ENCODE measurements at places on chromosomes 4 and X. TPM values are rescaled to one million over a fixed set of nuclear protein-coding genes. Genes with fewer than 3 reads are reported as not detected.

DNA sequence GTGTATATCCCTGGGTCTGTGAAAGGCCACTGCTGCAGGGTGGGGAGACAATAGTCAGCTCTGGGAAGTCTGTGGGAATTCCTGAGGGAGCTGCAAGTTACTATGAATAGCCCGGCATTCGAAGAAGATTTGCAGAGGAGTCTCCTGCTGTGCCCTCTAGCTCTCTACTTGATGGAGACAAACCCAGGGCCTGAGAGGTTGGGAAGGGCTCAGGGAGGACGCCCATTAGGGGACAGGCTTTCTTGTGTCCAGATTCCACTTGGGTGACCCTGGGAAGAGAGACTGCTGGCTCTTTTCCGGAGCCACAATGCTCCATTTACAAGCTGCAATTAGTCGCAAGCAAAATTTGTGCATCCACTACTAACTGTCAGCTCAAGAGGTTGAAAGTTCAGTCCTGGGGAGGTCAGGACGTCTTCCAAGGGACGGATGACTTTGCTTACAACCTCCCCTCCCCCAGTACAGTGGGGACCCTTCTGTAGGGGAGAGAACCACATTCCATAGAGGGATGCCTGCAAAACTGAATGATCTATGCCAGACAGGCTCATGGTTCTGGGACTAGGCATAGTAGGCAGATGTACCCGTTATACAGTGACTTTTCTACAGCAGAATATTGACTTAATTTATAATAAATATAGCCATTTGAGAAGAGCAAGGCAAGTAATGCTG, 48.2 kb upstream of the PHOX2B start:
- DNase-seq: peak; percentile 24

DNA sequence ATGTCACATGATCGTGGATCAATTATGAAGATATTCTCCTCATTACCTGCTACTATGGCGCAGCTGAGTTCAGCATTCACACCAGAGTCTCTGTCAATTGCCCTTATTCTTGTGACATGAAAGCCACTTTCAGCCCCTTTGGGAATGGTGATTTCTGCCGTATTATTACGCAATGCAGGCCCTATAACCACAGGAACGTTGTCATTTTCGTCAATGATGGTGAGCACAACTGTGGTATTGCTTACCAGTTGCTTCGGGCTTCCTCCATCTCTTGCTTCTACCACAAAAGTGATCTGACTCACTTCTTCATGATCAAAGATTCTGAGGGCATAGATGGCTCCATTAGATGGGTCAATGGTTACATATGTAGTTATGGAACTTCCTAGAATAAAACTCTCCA, 2.1 kb downstream of the PCDH18 start:
- DNase-seq: no peak

DNA sequence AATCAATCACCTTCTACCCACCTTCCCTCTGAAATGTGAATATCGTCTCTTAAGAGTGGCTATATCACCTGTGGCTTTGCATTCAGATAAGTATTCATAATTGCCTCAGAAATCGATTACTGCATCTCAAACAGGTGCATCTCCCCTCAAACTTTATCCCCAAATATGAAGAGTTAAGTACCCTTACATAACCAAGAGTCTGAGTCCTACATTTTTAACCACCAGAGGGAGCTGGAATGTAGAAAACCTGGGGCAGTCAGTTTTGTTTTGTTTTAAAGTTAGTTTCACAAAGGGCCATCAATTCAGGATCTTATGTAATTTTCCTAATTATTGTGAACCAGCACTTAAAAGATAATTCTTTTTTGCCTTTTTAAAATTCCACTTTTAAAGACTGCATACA, 5.7 kb downstream of the TCEANC start:
- DNase-seq: no peak

GRCh38 chr4:154332681-154333421, 158.7 kb downstream of the DCHS2 start:
- DNase-seq: no peak

DNA sequence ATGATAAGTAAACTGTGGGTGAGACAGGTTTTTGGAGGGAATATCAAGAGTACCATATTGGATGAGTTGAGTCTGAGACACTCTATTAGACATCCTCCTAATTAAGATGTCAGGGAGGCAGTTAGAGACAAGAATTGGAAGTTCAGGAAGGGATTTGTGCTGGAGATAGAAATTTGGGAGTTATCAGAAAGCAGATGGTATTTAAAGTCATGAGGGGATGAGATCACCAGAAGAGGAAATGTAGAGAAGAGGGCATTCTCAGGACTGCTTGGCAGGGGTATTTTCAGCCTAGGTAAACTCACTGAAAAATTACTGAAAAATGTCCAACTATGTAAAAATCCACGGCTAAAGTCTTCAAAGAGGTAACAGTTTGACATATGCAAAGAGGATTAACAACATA, 161.6 kb upstream of the PGRMC2 start:
- no peak for DNase-seq

GRCh38 chrX:78330540-78330939, 3.1 kb upstream of the CYSLTR1 start:
- no peak for DNase-seq

The BEX4 gene
- total RNA-seq: 40.7 TPM

The LIMCH1 gene
- total RNA-seq: 286 TPM
